Mesenchymal stem cell (in vitro differentiated cells and primary cell): ENCODE measurements at places on chromosomes 3 and 15.

DNA sequence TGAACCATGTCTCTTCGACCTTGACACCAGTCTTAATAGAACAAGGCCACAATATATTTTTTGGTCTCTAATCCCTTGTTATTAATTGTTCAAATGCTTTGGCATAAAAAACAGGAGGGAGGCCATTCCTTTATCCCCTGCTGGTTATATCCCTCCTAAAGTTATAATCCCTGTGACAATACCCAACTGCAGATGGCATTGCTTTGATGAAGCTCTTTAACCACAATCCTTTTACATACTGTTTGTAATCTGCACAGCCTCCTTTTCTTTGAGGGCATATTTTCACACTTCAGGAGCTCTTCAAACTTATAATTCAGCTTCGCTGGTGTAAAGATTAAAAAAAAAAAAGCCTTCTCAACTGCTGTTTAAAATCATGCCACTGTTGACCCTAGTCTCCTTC, 919.0 kb downstream of the EPHA3 start:
- no peak for DNase-seq

GRCh38 chr3:72659596-72659995, 188.6 kb downstream of the SHQ1 start:
- no peak for DNase-seq

GRCh38 chr3:61358364-61358763, 107.1 kb upstream of the FHIT start:
- peak; percentile 75 for DNase-seq

GRCh38 chr15:101145362-101145761, 106.5 kb downstream of the CHSY1 start:
- DNase-seq, result no peak

DNA sequence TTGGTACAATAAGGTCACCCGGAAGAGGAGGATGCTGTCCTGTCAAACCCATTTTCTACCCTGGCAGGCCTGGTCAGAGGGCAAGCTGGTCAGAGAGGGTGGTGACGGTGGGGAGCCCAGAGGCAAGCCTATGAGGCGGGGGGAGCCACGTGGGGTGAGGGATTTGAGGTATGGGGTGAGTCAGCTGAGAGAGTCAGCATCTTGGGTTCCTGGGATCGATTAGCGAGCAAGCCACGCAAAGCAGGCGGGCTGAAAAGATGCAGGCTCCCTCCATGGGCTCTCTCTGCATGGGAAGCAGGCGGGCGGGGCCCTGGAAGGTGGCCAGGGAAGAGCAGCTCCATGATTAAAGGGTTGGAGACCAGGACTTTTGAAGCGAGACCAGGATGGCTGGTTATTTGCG, 48.1 kb downstream of the MAGEF1 start:
- no peak for DNase-seq

DNA sequence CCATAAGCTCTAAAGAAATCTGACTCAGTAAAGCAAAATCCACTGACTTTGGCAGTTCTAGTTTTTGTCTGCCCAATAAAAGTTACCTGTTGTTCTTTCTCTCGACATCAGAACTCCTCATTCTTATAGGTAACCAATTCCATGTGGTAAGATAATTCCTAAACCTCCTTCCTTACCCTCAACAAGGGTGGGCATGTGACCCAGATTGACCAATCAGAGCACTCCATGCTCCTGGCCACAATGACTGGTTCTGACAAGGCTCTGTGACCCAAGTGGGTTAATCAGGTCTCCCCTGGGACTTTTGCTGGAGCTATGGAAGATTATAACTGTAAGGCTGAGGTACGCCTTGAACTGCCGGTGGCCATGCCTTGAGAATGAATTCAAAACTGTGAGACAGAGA, 31.7 kb downstream of the LINS1 start:
- no peak for DNase-seq
